ENCODE measurements at places on chromosomes 6 and 20.

DNA sequence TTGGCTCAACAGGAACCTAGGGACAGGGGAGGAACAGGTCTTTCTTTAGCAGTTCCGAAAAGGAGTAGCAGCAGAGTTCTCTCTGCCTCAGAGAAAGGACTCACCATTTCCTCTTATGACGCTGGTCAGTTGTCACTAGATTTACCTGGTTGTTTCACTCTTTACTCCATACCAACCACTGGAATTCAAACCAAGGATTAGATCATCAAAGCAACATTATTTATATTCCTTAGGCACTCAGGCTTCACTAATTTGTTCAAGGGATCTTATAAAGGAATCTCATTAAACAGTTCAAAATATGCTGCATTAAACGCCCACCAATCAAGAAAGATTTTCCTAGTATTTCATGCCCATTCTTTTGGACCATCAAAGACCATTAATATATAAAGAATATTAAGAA lies 1129.5 kb upstream of the MAP3K7 start:
- no peak for DNase-seq

DNA sequence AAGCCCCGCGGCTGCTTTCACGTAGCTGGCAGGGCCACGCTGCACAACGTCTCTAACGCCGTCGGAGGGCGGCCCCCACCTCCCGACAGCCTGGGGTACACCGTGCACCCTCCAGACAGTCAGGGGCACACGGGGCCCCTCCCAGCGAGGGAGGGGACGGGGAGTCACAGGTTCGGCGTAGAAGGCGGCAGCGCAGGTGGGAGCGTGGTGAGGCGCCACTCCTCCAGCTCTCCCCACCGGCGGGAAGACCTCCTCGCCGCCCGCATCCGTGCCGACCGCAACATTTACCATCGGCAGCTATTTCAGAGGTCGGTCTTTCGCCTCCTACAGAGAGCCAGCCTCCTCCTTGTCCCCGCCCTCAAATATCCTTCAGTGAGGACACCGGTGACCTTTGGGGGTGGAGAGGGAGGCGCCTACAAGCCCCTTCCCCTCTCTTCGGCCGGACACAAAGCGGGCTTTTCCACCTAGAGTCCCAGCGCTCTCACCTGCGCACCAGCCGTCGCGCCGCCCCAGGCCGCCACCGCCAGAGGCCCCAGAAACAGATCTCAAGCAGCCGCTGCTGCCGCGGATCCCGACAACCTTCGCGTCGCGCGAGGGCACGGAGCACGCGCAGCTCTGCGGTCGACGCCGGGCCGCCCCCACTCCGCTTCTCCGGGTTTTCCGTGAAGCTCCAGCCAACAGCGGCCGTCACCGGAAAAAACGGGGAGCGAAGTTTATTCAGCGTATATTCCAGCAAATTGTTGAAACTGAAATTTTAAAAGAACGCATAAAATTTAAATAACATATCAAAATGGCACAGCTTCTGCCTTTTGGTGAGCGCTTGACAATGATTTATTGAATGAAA lies at the start of gene MKKS:
Gene MKKS (minus strand): TSS at position 600 of the 844 bp plus-strand sequence. CDS start 20,708 bp downstream, outside the sequence.
- peak; percentile 94 for DNase-seq

DNA sequence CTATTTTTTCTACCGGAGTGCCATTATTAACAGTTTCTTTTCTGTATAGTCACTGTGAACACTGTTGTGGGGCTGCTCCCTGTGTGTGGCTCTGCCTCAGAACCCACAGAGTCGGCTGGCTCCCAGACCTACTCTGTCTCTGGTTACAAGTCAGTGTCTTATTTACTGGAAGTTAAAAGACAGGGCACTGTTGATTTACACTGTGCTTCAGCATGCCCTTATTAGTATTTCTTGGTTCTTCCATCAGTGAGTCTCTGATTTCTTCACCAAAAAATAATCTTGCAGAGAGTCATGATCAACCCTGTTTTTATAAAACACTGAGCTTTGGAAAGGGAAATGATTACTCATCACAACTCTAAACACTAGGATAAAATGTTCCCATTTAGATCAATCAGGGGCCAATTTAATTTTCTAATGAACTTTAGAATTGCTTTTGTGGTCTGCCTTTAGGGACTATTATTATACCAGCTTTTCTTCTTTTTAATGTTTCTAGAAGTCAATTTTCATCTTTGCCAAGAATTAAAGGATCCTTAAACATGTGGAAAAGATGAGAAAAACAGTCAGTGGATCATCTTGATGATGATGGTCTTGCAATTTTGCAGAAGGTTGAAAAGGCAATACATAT lies 92.6 kb downstream of the UTRN start:
- no peak for DNase-seq

DNA sequence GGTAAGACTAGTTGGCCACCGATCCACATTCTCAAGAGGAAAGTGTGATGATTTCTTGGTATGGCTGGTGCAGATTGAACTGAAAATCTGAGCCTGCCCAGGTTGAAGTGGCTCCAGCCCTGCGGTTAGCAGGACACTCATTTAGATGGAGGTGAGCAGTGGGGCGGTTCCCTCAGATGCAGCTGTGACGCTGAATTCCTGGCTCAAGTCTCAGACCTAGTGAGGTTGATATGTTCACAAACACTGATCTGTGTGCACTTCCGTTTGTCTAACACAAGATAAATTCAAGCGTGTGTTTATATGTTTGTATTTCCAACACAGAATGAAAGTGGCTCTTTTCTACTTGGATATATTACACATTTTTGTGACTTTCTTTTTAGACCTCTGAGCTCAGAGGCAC lies 83.4 kb upstream of the FRMD1 start:
- DNase-seq, result no peak

GRCh38 chr6:38080889-38081288 lies 261.4 kb downstream of the ZFAND3 start:
- DNase-seq, result no peak

DNA sequence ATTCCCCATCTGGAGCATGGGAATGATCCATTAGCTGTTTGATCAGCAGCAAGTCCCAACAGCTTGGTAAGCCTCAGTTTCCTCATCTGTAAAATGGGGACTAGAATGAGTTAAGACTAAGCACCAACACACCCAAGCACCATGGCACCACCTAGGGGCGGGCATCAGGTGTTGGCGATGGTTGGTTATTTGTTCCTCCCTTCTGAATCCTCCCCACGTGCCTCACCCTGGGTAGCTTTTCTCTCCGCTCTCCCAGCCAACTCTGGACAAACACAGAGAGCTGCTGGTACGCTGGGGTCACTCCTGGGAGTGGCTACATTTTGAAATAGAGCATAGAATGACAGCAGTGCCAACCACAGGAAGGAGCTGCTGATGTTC lies 13.3 kb upstream of the ITPR3 start:
- DNase-seq, result no peak

Data from SK-N-DZ (cell line).